ENCODE measurements at places on chromosomes 3 and 15. TPM values are rescaled to one million over a fixed set of nuclear protein-coding genes. Genes with fewer than 3 reads are reported as not detected.

SLC51A gene
- not detected for total RNA-seq

MEIS2 gene
- total RNA-seq = 28.3 TPM

ARHGAP31 gene
- 50.3 TPM for total RNA-seq

ADAMTSL3 gene
- 0.49 TPM for total RNA-seq

ARGFX gene
- total RNA-seq = not detected

ALG1L2 gene
- total RNA-seq = not detected

AGTR1 gene
- 2.2 TPM for total RNA-seq

KIF15 gene
- total RNA-seq = 2.7 TPM

DPPA2 gene
- not detected for total RNA-seq

SCAANT1 gene
- total RNA-seq = not detected

ECT2 gene
- 18.9 TPM for total RNA-seq

SH2D7 gene
- total RNA-seq = not detected

IL1RAP gene
- total RNA-seq = 41.6 TPM

- H3K4me1 ChIP-seq = peaks cover 27% of the 10 kb centered on the region
- no peak for DNase-seq
- H3K27me3 ChIP-seq = no peaks in the 10 kb centered on the region
- H3K36me3 ChIP-seq = peaks cover 3% of the 10 kb centered on the region
- peak overlapping the region; percentile 38 for H3K27ac ChIP-seq
Measured at GRCh38 chr3:171646357-171647133, 163.7 kb downstream of the PLD1 start.

DNA sequence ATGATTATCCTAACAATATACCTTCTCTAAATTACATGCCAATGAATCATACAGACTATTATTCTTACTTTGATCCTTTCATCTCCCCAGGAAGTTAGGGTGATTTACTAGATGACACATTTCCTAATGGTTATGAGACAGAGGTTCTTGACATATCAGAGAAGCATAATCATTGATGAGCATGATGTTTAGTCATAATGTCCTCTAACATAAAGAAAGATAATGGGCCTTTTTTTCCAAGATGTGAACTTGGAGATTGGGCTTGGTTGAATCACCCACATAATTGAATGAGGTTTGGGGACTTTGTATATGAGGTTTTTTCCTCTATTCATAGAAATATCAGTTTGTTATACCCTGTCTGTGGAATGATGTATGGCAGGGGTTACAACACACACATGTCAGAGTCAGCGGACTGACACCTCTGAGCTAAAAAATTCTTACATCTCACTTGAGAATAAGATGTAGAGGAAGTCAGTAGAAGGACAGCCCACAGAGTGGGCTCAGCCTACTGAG, 69.7 kb upstream of the DCBLD2 start:
- H3K4me3 ChIP-seq = peak overlapping the region; percentile 6
- peak overlapping the region; percentile 89 for H3K27ac ChIP-seq
- H3K36me3 ChIP-seq = peaks cover 2% of the 10 kb centered on the region
- no peak for DNase-seq

- H3K4me1 ChIP-seq = peaks cover 5% of the 10 kb centered on the region
- DNase-seq = no peak
- H3K36me3 ChIP-seq = no peaks in the 10 kb centered on the region
- H3K27ac ChIP-seq = no peak overlapping the region
- H3K27me3 ChIP-seq = no peaks in the 10 kb centered on the region
- no peak overlapping the region for H3K4me3 ChIP-seq
Measured at GRCh38 chr3:29152379-29152778, 128.5 kb upstream of the RBMS3 start.

- no peak overlapping the region for H3K4me3 ChIP-seq
- no peaks in the 10 kb centered on the region for H3K36me3 ChIP-seq
- no peaks in the 10 kb centered on the region for H3K4me1 ChIP-seq
- H3K27ac ChIP-seq = no peak overlapping the region
- no peaks in the 10 kb centered on the region for H3K27me3 ChIP-seq
- DNase-seq = no peak
Measured at GRCh38 chr3:23931597-23931996, 13.5 kb upstream of the NR1D2 start.

DNA sequence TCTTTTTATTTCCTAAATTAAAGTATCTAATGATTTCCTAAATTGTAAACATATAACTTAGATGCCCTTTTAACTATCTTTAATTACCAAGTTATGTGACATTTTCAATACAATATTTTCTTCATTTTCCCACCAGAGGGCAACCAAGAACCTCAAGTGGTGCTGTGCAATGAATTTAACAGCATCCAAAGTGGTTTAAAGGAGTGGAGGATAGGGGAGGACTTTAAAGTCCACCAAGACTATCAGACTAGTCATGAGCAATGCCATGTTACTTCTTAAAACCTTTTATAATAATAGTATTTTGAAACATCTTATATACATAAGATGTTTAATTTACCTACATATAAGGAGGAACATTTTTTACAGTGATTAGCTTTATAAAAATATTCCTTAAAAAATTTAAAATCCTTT, 74.4 kb downstream of the DLG1 start:
- DNase-seq = no peak
- no peak overlapping the region for H3K27ac ChIP-seq
- no peak overlapping the region for H3K4me3 ChIP-seq
- no peaks in the 10 kb centered on the region for H3K36me3 ChIP-seq

DNA sequence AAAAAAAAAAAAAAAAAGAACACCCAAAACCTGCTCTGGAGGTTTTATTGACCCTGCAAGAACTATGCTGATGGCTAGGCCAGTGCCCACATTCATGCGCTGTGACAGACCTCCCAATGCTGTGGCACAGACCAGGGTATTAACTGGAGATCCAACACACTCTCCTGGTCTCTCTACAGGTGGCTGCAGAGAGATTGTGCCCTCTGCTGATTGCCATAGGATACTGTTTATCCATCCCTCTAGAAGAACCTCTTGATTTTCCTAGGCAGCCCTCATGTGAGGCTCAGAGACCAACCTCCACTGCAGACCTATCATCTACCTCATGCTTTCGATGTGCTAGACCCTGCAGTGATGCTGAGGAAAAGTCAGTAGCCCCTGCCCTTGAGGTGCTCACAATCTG, 125.5 kb upstream of the TRIM42 start:
- H3K4me3 ChIP-seq = no peak overlapping the region
- no peaks in the 10 kb centered on the region for H3K4me1 ChIP-seq
- no peak for DNase-seq
- no peaks in the 10 kb centered on the region for H3K27me3 ChIP-seq
- H3K36me3 ChIP-seq = peaks cover 19% of the 10 kb centered on the region

- H3K36me3 ChIP-seq = peaks cover 2% of the 10 kb centered on the region
- H3K27me3 ChIP-seq = no peaks in the 10 kb centered on the region
- H3K27ac ChIP-seq = no peak overlapping the region
- no peaks in the 10 kb centered on the region for H3K4me1 ChIP-seq
Measured at GRCh38 chr15:79380755-79381497, 51.2 kb upstream of the MINAR1 start.

- H3K27me3 ChIP-seq = no peaks in the 10 kb centered on the region
- H3K4me1 ChIP-seq = peaks cover 72% of the 10 kb centered on the region
- DNase-seq = no peak
- H3K36me3 ChIP-seq = peaks cover 14% of the 10 kb centered on the region
- peak overlapping the region; percentile 96 for H3K27ac ChIP-seq
Measured at GRCh38 chr15:70852501-70853317, 1.2 kb downstream of the LARP6 start.

GRCh38 chr3:114418724-114419543, 125.1 kb downstream of the TIGIT start:
- DNase-seq = no peak
- no peak overlapping the region for H3K4me3 ChIP-seq

DNA sequence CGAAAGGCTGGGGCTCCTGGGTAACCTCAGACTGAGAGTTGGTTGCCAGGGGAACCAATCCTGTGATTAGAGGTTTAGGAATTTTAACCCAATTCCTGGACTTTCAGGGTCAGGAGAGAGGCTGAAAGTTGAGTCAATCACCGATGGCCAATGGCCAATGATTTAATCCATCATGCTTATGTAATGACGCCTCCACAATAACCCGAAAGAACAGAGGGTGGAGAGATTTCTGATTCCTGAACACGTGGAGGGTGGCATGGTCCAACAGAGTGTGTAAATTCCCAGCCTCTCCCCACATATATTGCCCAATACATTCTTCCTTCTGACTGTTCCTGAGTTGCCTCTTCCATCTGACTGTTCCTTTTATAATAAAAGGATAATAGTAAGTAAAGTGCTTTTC, 137.2 kb upstream of the CBLB start:
- no peak overlapping the region for H3K4me3 ChIP-seq
- no peak overlapping the region for H3K27ac ChIP-seq
- peaks cover 3% of the 10 kb centered on the region for H3K4me1 ChIP-seq
- no peak for DNase-seq

- no peaks in the 10 kb centered on the region for H3K27me3 ChIP-seq
- no peak for DNase-seq
- no peak overlapping the region for H3K27ac ChIP-seq
Measured at GRCh38 chr3:99878005-99878404, 60.3 kb downstream of the CMSS1 start.

DNA sequence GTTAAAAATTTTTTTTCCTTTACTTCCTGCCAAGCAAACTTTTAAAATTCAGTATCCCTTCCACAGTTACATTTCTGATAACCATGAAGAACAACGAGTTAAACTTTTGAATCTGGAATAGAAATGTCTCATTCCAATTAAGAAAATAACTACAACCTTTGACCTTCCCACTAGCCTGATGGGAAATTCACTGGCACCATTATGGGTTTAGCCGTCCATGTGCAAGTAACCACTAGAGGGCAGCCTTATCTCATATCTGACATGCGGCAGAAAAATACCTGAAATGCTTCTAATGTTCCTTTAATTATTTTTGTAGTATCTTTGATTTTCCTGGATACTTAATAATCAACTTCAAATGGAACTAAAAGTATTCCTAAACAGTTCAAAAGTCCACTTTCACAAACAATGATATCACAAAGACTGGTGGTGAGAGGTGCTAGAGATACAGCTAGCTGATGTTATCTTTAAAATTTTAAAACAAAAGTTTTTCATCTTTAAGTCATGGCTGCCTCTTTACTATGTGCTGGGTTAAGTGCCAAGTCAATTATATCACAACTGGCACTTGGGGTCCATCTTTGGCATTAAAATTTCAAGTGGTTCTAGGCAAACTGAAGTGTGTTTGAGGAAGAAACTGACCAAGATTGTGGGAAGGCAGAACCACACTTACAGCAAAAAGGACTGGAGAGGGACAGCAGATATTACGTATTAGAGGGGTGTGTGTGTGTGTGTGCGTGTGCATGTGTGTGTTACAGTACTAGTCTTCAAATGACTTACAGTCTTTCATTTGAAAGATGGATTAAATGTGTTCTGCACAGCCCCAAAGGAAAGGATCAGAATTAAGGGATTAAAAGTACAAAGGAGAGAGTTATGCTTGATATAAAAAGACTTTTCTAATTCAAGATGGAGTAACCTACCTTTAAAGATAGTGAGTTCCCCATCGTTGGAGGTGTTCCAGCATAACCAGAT, 107.1 kb upstream of the ICE2 start:
- peaks cover 21% of the 10 kb centered on the region for H3K27me3 ChIP-seq
- no peak overlapping the region for H3K27ac ChIP-seq
- H3K4me1 ChIP-seq = peaks cover 29% of the 10 kb centered on the region
- DNase-seq = no peak
- no peak overlapping the region for H3K4me3 ChIP-seq

GRCh38 chr3:46845397-46845859, 17.8 kb downstream of the MYL3 start:
- peak overlapping the region; percentile 91 for H3K27ac ChIP-seq
- no peaks in the 10 kb centered on the region for H3K27me3 ChIP-seq
- peak; percentile 94 for DNase-seq
- peak overlapping the region; percentile 65 for H3K4me3 ChIP-seq
- peaks cover 9% of the 10 kb centered on the region for H3K36me3 ChIP-seq

- DNase-seq = no peak
- H3K4me3 ChIP-seq = no peak overlapping the region
- no peak overlapping the region for H3K27ac ChIP-seq
- no peaks in the 10 kb centered on the region for H3K36me3 ChIP-seq
Measured at GRCh38 chr3:191944835-191945234, 483.9 kb downstream of the PYDC2 start.

- no peak for DNase-seq
- no peaks in the 10 kb centered on the region for H3K36me3 ChIP-seq
- H3K4me1 ChIP-seq = no peaks in the 10 kb centered on the region
- H3K27me3 ChIP-seq = no peaks in the 10 kb centered on the region
- H3K27ac ChIP-seq = no peak overlapping the region
Measured at GRCh38 chr15:90749754-90750153, 32.6 kb downstream of the BLM start.

DNA sequence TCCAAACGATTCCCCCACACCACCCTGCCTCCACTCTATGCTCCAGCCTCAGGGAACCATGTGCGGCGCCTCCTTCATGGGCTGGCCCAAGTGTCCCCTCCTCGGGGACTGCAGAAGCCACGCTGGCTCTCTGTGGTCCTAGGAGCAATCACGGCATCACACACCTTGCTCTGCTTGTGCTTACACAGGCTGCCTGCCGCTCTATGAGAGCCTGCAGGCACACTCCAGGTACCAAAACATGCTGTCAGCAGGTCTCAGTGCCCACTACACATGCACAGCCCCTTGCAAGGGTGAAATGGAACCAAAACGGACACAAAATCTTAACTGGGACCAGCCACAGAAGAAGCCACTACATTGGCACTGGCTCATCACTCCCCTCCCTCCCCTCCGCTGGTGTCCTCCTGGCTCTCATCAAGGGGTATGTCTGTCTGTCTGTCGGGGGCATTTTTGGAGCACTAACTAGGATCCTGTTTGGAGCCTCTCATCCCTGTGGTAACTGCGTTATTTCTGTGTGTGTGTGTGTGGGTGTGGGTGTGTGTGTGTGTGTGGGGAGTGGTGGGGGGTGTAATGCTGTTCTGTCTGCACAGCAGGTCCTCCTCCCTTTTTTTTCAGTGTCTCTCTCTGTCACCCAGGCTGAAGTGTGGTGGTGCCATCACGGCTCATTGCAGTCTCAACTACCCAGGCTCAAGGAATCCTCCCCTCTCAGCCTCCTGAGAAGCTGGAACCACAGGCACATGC, 60.6 kb downstream of the DHX30 start:
- no peak overlapping the region for H3K27ac ChIP-seq
- DNase-seq = no peak
- peaks cover 26% of the 10 kb centered on the region for H3K36me3 ChIP-seq
- H3K4me3 ChIP-seq = no peak overlapping the region

GRCh38 chr3:105490045-105490444, 123.3 kb downstream of the ALCAM start:
- H3K27ac ChIP-seq = peak overlapping the region; percentile 37
- H3K36me3 ChIP-seq = peaks cover 17% of the 10 kb centered on the region
- no peak for DNase-seq
- no peaks in the 10 kb centered on the region for H3K27me3 ChIP-seq
- no peak overlapping the region for H3K4me3 ChIP-seq

GRCh38 chr15:99931703-99932603, 198.7 kb upstream of the LYSMD4 start:
- peaks cover 10% of the 10 kb centered on the region for H3K4me1 ChIP-seq
- H3K27ac ChIP-seq = no peak overlapping the region
- no peak overlapping the region for H3K4me3 ChIP-seq
- peaks cover 7% of the 10 kb centered on the region for H3K27me3 ChIP-seq
- no peak for DNase-seq

GRCh38 chr3:39295184-39295775, 15.4 kb upstream of the CX3CR1 start:
- peaks cover 12% of the 10 kb centered on the region for H3K4me1 ChIP-seq
- DNase-seq = no peak
- no peak overlapping the region for H3K4me3 ChIP-seq
- H3K36me3 ChIP-seq = peaks cover 4% of the 10 kb centered on the region
- H3K27me3 ChIP-seq = no peaks in the 10 kb centered on the region

- no peaks in the 10 kb centered on the region for H3K27me3 ChIP-seq
- no peak for DNase-seq
- H3K27ac ChIP-seq = peak overlapping the region; percentile 91
- no peak overlapping the region for H3K4me3 ChIP-seq
- H3K36me3 ChIP-seq = peaks cover 10% of the 10 kb centered on the region
Measured at GRCh38 chr15:40329804-40330203, 6.3 kb downstream of the INAFM2 start.
